ENCODE measurements at places on chromosomes 4 and X.

GRCh38 chr4:128768373-128768996 is 41.0 kb upstream of the JADE1 start:
- no peak for DNase-seq

GRCh38 chr4:112321776-112322684 is 24.9 kb downstream of the ALPK1 start:
- peak; percentile 60 for DNase-seq

DNA sequence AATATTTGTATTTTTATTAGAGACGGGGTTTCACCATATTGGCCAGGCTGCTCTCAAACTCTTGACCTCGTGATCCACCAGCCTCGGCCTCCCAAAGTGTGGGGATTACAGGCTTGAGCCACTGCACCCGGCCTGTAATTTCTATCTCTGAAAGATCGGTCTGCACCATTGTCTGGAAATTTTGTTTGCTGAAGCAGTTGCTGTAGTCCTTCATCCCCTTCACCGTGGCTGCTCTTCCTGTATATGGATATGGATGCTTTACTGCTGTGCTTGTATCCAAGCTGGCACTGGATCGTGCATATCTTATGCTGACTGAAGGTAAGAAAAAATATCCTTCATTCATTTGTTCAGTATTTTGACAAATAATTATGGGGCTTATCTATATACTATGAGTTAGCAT is 338.4 kb upstream of the GNPDA2 start:
- DNase-seq: no peak

- peak; percentile 98 for DNase-seq
These were observed at the start of gene SLAIN2 for GRCh38 chr4:48340965-48341775. Gene SLAIN2, plus strand, starts transcription at chr4:48341529. Its CDS starts 211 bp downstream, at chr4:48341740.

DNA sequence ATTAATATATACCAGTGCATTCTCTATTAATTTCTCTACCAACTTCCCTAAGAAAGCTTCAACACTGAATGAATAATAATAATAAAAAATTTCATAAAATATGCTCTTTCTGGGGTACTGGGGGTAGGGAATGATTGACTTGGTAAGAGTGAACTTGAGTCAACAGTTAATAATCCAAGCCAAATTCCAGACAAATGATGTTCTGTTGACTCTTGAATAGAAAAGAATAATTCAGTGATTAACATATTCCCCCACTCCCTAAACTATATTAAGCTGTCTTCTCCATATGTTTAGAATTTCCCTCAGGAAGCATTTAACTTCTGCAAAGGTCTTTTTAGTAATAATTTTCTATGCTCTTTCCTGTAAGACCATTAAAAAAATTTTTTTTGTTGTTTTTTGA is 12.3 kb downstream of the PGRMC2 start:
- DNase-seq: no peak

GRCh38 chr4:169625886-169626285 is 5.5 kb downstream of the CLCN3 start:
- no peak for DNase-seq

DNA sequence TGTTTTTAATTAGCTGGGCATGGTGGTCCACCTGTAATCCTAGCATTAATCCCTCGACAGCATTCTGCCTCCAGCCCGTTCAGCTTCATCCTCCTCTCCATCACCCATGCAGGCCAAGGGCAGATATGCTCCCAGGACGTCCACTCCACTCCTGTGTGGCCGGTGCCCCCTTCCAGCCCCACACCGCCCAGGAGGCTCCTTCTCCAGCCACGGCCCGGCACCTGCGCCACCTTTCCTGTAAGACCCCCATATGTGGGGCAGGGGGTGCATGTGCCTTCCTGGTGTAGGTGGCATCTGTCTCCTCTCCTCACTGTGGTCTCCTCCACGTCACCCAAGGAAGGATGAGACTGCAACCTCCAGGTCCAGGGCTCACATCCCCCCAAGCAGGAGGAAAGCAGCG is 57.0 kb upstream of the MXD4 start:
- DNase-seq: no peak

GRCh38 chrX:55159551-55159950 is 60.6 kb upstream of the PAGE5 start:
- DNase-seq: no peak

DNA sequence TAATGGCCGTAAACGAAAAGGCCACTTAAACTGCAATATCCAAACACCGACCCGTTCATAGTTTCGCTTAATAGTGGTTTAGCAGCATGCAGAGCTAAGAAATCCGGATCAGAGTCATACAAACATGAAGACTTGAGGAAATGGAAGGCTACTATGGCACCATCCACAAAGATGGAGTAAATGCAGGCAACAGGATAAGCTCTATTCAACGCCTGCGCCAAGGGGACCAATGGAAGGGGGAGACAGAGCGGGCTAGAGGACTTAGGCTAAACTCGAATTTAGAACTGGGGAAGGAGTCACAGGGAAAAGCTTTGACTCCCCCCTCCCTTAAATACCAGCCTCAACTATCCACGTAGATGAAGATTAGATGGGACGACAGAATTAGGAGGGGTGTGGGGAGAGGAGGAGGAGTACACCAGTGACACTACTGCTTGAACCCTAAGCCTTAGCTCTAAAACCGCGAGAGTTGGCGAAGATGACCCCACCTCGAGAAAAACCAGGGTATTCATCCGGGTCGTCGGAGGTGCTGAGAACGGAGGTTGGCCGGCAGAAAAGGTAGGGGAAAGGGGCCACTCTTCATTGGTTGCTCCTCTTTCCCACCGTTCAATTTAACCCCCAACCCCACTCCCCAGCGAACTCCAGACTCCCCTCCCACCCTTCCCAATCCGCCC is 3.5 kb downstream of the HUWE1 start:
- DNase-seq: no peak

Data from stimulated activated CD4-positive, alpha-beta T cell treated with anti-CD3 and anti-CD28 coated beads, Interleukin-1b, Interleukin-23, amount 100 ng/mL, for 24 hours (primary cell).